Posterior cingulate gyrus (tissue), 11 donors: ENCODE measurements at places on chromosomes 7 and 10.

GRCh38 chr7:48296966-48297365 is 125.7 kb downstream of the ABCA13 start:
- no peak for DNase-seq

GRCh38 chr7:42834676-42835075 is 77.2 kb downstream of the C7orf25 start:
- DNase-seq: no peak

- DNase-seq: no peak
Measured at GRCh38 chr7:100604976-100605911, 3.1 kb downstream of the PCOLCE start.

GRCh38 chr10:17605936-17606335 is 11.2 kb downstream of the HACD1 start:
- no peak for DNase-seq

GRCh38 chr10:3935933-3936359 is 150.9 kb upstream of the KLF6 start:
- no peak for DNase-seq

- DNase-seq: no peak
Measured at GRCh38 chr10:58952162-58952601, 224.3 kb upstream of the PHYHIPL start.

GRCh38 chr7:143492043-143492471 is 14.4 kb downstream of the TAS2R41 start:
- no peak for DNase-seq

DNA sequence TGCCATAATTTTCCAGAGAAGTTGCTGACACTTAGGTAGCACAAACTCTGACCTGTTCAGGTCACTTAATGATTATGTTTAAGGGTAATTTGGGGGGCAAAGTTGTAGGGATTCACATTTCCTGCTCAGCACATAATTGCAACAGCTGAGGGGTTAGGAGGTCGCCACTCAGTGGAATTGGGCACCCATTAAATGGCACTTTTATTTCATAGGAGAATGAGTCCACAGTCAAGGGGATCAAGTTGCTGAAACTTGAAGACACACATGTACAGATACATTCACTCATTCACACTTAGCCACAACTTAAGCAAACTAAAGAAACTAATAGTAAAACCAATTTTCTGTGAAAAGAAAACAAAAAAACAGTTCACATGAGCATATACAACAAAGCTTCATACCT is 1.5 kb downstream of the PCDH15 start:
- no peak for DNase-seq

DNA sequence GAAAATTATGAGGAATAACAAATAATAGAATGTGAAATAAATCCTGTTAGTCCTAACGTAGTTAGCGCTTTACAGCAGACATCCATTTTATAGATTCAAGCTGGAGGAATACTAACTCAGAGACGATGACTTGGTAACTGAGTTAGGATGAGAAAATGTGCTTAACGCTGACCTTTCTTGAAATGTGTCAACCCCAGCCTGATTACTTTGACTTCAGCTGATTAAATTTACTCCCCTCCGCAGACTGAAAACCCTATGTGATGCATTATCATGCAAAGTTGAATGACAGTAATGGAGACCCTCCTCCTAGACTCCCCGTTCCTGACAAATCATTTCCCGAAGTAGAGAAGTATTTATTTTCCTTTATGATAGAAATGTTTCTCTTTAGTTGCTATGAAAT is 54.5 kb downstream of the WDFY4 start:
- DNase-seq: no peak

DNA sequence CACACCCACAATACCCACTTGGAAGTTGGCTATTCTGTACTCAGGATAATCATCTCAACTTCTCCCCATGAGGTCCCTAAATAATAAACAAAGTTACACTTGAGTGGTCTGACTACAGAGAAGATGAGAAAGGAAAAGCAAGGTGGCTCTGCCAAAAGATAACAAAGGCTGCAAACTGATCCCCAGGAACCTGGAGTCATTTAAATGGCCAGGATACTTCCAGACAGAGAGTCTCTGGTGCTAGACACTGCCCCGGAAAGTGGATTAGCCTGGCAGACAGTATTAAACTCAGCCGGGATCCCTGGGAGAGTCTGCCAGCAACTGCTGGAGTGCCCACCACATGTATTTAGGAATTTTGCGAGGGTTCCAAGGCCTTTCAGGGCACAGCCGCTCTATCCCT is 93.7 kb downstream of the DGKI start:
- DNase-seq: no peak

GRCh38 chr7:109950256-109950655 is 1140.7 kb upstream of the LRRN3 start:
- no peak for DNase-seq

GRCh38 chr10:106038246-106038645 is 1126.3 kb downstream of the SORCS1 start:
- DNase-seq: no peak

DNA sequence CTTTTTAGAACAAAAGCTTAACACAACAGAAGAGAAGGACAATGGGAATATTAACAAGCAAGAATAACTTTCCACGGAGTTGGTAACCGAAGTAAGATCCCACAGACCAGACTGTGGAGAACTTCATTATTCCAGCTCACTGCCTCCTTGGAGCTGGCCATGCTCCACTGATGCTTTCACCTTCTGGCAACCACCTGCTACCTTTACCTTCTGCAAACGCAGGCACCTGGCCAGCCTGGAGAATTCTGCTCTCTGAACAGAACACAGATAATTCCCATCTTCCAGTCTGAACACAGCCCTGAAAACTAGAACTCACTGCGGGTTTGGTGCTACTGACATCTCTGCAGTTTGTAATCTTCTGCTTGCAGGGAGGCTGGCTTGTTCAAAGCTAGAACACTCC is 66.5 kb downstream of the JAZF1 start:
- DNase-seq: no peak

DNA sequence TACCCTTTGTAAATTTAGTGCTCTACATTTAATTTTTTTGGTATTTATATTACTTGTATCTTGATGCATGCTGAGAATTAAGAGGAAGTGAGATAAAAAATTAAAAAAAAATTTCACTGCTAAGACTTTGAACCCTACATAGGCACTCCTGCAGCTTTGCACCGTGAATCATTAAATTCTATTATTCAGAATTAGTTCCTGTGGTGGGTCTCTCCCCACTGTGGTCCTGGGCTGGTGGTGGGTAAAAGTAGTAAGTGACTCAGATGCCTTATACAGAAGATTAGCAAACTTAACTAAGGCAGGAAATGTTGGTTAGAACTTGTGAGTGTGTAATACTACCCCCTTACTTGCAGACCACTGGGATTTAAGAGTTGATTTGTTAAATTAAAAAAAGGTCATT is 72.6 kb downstream of the AP3M1 start:
- no peak for DNase-seq

GRCh38 chr7:22445140-22445743 is 54.7 kb downstream of the STEAP1B start:
- peak; percentile 21 for DNase-seq

- DNase-seq: no peak
Measured at GRCh38 chr7:144038887-144039286, 9.9 kb upstream of the OR2A5 start.

- DNase-seq: no peak
Measured at GRCh38 chr10:52780391-52781155, 8.0 kb upstream of the MBL2 start.

GRCh38 chr10:129389194-129389593 is 77.8 kb upstream of the MGMT start:
- DNase-seq: no peak

GRCh38 chr10:103454026-103454425 is 1.9 kb upstream of the CALHM2 start:
- DNase-seq: no peak

- DNase-seq: no peak
Measured at GRCh38 chr7:14400271-14400670, 410.8 kb upstream of the ETV1 start.
